Daoy (cell line): ENCODE measurements at places on chromosomes 6 and 20.

DNA sequence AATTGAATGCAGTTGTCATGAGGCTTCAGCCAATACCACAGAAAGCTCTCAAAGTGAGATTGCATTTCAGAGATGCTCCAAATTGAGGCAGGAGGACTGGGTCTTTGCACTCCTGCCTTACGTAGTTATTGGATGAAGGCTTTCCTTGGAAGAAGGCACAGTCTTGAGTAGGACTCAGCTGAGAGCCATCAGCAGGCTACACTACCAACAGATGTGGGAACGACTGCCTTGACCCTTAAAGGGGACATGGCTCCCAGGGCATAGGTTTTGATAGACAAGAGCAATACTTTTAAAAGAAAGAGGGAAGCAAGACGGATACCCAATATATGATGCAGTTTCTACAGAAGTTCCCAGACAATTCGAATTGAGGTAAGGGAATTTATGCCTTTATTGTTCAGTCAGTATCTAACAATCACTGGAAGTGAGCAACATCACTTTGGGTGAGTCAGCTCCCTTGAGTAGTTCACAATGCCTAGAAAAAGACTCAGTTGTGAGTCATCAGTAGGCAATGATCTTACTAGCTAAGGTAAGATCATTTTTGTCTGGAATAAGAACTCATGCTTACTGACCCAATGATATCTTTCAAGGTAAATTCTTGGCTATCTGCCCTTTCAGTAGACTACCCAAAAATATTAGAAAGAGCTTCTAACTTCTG is 390.8 kb downstream of the GJA1 start:
- peak; percentile 84 for DNase-seq

DNA sequence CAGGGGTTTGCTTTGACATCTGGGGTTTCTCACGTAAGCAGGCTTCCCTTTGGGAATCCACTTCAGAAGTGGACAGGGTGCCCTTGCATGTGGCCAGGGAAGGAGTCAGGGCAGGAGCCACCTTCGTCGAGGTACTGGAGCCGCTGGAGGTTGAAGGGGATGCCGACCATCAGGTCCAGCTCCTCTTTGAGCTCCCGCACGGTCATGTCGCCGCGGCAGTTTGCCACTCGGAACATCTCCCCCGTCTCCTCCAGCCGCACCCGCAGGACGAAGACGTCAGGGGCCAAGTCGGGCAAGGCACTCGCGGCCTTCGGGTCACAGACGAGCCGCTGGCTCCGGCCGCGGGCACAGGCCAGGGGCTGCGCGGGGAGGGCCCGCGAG is 360 bp downstream of the ANKRD60 start:
- DNase-seq = peak; percentile 21

DNA sequence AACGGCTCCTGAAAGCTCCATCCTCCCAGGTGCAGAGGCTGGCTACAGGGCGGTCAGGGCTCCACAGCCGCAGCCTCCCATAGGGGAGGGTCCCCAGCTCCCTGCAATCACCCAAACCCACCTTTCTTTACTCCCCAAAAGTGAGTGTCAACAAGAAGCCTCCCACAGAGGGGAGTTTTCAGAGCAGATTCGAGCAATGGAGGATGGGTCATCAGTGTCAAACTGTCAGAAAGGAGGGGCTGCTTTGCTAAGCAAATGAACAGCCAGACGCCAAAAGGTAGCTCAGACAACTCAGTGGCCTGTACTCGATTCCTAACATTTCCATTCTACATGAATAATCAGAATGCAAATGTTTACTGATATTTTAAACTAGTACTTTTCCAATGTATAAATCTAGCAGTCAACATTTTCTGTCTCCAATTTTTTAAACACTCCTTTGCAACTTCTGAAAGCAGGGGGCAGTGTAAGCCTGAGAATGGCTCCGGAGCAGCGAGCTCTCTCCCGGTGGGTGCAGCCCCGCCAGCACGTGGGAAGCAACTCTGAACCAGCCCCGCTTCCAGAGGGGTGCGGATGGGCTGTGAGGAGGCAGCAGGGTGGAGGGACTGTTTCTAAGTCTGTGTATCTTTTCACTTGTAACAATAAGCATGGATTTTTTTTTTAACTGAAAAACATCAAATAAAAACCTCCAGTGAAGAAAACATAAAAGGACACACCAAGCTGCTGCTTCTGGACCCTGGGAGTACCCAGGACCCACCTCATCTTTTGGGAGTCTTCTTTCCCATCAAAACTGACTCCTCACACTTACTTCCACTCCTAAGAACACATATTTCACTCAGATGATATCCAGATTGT is 54.9 kb downstream of the TAF4 start:
- DNase-seq = peak; percentile 45

DNA sequence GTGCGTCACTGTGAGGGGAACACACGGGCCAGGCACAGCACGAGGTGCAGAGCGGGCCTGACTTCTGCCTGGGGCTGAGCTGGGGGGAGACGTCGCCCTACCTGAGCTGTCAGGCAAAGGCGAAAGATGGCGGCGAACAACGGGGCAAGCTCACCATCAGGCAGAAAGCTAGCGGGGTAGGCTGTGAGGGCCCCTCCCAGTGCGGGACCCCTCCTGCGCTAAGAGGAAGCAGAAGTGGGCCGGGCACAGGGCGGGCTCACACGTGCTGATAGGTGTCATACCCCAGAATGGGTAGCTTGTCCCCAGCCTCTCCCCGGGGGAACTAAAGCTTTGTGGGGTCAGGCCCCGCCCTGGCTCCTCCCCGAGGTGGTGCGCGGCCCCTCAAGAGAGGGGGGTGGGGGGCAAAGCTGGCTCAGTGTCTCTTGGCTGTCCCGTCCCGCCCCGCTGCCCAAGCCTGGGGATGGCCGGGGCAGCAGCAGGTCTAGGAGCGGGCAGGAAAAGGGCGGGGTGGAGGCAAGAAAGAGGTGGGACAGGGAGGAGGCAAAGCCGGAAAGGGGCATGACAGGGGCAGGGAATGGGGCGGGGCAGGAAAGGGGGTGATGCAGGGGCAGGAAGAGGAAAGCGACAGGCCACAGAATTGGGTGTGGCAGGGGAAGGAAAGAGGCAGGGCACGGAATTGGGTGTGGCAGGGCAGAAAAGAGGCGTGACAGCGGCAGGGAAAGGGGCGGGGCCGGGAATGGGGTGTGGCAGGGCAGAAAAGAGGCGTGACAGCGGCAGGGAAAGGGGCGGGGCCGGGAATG is 14.7 kb downstream of the UCKL1 start:
- no peak for DNase-seq

GRCh38 chr6:166691199-166691598 is 64.1 kb upstream of the RPS6KA2 start:
- peak; percentile 71 for DNase-seq

GRCh38 chr20:37567671-37568588 is 40.3 kb upstream of the BLCAP start:
- peak; percentile 12 for DNase-seq

DNA sequence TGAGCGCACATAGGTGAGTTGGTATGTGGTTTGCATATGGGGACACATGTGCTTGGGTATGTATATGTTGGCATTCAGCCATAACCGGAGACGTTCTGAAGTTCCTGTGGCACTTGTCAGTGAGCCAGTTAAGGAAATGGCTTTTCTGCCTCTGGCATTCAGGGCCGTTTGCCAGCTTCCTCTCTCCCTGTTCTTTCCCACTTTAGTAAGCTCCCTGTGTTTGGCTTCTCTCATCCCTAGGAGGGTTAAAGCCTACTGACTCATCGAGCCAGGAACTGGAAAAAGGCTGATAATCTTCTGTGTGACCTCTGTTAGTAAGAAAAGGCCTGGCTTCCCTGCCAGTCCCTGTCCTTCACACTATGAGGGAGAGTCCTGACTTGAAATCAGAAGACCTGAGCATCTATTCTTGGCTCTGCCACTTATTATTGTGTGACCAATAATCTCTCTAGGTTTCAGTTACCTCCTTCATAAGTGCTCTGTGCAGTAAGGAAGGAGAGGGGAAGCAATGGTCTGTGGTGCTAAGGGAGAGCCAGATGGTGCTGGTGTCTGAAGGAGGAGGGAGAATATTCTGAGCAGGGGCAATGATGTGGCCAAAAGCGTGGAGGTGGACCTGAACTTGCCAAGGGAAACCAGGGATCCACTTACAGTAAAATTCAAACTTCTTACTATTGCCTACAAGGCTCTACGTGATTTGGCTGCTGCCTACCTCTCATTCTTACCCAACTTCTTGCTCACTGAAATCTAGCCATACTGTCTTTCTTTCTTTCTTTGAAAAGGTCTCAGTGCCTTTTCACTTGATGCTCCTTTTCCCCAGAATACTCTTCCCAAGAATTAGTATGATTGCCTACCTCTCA is 31.4 kb downstream of the ACSS2 start:
- peak; percentile 95 for DNase-seq

DNA sequence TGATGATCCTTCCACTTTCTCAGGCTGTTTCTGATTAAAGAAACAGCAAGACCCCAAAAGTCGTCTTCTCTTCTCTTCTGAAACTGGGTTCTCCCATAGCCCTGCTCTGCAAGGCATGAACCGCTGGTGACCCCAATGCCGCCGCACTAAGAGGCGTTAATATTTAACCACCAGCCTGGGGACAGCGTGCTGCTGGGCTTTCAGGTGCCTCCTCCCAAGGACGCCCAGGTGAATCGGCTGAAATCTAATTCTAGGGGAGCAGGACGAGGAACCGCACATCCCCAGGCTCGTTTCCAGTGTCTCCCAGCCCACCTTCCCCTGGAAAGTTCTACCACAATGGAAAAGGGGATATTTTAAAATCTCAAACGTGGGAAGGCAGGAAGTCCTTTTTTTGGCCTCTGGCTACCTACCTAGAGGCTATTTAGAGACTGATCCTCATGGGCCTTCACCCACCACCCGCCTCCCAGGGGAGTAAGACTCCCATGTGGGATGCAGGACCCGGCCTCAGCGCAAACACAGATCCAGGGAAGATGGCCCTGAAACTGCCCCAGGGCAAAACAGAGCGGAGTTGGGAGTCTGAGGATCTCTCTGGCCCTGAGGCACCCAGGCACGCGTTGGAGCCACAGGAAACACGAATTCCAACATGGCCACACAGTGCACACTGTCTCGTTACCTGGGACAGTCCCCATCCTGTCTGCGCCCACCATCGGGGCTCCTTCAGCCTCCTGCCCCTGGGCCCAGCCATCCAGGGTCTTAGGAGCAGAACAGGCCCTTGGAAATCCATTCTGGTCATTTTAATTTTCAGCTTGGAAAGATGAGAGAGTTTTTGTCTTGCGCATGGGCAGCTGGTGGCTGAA is 56.2 kb downstream of the BMP7 start:
- DNase-seq = no peak

DNA sequence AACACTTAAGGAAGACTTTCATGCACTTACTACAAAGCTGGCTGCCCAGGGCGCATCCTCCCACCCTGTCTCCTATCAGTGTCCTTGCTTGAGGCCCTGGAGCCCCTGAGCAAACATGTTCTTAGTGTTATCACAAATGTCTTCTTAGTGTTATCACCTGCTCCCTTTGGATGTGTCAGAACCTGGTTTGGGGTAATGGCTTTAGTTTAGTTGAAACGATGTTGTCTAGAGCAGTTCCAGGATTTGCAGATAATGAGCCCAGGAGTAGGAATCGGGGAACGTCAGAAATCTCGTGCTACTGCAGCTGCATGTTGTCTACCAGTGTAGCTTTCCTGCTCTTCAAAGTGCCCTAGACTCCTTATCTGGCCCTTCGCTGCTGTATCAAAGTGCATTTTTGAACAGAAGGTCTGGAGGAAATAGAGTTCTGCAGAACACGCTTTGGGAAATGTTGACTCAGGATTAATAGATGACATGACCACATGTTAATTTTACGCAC is 69.6 kb downstream of the PHACTR2 start:
- DNase-seq = no peak

DNA sequence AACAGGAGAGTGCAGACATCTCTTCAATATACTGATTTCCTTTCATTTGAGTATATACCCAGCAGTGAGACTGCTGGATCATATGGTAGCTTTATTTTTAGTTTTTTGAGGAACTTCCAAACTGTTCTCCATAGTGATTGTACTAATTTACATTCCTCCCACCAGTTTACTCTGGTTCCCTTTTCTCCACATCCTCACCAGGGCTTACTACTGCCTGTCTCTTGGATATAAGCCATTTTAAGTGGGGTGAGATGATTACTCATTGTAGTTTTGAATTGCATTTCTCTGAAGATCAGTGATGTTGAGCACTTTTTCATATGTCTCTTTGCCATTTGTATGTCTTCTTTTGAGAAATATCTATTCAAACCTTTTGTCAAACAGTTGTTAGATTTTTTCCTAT is 64.9 kb upstream of the HMGCLL1 start:
- DNase-seq = no peak

GRCh38 chr6:143457563-143458359 is 7.2 kb downstream of the PEX3 start:
- peak; percentile 15 for DNase-seq

DNA sequence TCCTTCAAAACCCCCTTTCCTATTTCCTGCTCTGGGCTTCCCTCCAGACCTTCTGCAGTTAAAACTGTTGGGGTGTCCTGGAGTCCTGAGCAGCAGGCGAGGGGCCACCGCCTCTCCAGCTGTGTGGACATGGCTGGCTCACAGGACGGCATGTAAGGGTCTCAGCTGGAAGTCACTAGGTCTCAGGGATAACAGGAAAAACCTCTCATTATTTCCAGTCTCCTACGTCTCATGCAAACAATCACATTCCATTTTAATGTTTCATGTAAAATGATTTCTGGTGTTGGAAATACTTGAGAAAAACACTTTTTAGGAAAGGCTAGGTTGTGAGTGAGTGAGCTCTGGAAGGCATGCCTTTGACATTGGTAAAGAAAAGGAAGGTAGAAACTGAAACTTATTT is 158.7 kb downstream of the SCML4 start:
- no peak for DNase-seq

GRCh38 chr6:42086046-42087035 is 36.0 kb downstream of the TAF8 start:
- DNase-seq = no peak

DNA sequence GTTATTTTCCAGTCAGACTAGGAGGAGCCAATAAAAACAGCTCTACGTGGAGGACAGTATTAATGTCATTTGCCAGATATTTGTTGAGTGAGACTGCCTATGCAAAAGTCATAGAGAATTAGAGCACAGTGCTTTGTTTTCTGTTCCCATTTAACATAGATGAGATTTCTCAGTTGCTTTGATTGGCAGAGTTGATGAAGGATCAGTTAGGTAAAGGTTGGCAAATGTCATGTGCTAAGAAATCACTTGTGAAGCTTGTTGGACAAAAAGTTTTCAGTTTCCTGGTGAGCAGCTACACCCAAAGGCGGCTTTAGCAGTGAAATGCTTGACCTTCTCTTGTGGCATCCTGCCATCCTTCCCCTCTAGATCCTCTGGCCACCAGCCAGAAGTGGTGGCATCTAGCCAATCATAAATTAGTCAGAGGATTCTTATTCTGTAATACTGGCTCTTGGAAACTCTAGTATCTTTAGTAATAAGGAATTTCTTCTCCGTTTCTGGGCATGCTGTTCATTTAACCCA is 37.0 kb downstream of the BCKDHB start:
- peak; percentile 86 for DNase-seq
